ENCODE measurements at places on chromosomes 16 and 17.

DNA sequence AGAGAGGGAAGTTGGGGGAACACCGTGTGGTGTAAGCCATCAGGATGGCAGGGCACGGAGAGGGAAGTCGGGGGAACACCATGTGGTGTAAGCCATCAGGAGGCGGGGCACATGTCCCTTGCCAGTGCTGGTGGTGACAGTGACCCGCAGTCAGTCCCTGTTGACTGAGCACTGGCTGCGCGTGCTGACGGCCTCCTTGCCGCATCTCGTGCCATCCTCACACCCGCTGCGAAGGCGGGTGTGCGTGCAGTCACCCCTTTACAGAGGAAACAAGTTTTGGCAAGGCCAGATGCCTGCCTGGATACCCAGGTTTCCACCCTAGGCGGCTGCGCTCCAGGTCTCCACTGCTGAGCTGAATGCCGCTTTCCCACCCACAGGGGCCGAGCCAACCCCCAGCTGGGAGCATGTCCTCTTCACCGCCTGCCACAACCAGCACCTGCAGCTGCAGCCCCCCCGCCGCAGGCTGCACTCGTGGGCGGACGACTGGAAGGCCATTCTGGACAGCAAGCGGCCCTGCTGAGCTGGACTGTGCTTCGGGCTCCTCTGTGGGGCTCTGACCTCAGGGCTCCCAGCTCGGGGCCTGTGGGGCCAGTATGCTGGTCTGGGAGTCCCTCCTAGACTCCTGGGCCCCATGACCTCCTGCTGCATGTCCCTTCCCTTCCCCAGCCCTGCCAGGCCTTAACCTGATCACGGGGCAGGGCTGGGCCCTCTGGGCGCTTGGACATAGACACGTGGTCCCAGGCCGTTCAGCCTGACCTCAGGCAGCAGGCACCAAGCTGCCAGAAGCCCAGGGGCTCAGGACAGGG, 43.5 kb downstream of the NT5M start:
- DNase-seq, result peak; percentile 46

GRCh38 chr16:637081-638018, 1.2 kb upstream of the METTL26 start:
- DNase-seq, result peak; percentile 93

GRCh38 chr16:21684199-21684598, 20.4 kb downstream of the OTOA start:
- DNase-seq, result peak; percentile 23

DNA sequence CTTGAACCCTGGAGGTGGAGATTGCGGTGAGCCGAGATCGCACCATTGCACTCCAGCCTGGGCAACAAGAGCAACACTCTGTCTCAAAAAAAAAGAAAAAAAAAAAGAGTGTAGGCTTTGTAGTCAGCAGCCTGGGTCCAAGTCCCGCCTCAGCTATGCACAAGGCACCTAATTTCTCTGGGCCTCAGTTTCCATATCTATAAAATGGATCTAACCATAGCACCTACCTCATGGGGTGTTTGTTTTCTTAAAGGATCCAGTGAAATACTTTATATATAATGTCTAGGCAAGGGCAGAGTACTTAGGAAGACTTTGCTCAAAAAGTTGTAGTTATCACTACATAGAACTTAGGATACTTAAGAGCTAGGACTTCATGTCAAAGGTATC, 45.4 kb upstream of the NFAT5 start:
- DNase-seq, result no peak

- DNase-seq, result no peak
Observed at GRCh38 chr17:55689672-55690071, 33.0 kb downstream of the TMEM100 start.

- DNase-seq, result peak; percentile 97
Observed at GRCh38 chr16:69754469-69755310, at the start of gene NOB1. NOB1 (minus strand) TSS chr16:69754926; CDS start chr16:69754910, 16 bp downstream.

GRCh38 chr16:57507136-57508034, 21.1 kb upstream of the DOK4 start:
- DNase-seq, result no peak

GRCh38 chr16:46717692-46718091, 28.2 kb downstream of the ORC6 start:
- no peak for DNase-seq

- no peak for DNase-seq
Observed at GRCh38 chr16:57026778-57027062, 37.4 kb downstream of the NLRC5 start.

- DNase-seq, result no peak
Observed at GRCh38 chr17:14269473-14269872, 31.4 kb upstream of the HS3ST3B1 start.

GRCh38 chr16:57757883-57758282, 22.3 kb downstream of the KATNB1 start:
- no peak for DNase-seq

- no peak for DNase-seq
Observed at GRCh38 chr17:48571024-48571818, 6.9 kb downstream of the HOXB4 start.

GRCh38 chr17:8494021-8494420, 58.3 kb downstream of the NDEL1 start:
- DNase-seq, result no peak

DNA sequence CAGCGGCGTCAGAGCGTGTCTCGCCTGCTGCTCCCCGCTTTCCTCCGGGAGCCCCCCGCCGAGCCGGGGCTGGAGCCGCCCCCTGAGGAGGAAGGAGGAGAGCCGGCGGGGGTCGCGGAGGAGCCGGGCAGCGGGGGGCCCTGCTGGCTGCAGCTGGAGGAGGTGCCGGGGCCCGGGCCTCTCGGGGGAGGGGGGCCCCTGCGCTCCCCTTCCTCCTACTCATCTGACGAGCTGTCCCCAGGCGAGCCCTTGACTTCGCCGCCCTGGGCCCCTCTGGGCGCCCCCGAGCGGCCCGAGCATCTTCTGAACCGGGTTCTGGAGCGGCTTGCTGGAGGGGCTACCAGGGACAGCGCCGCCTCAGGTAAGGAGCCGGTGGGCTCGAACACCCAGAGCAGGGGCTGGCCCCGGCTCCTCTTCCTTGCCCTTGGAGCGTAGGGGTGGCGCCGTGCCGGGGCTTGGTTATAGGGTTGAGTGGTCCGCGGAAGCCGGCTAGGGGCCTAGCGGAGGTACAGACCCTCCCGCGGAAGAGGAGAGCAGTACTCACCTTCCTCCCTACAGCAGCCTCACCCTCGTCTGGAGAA, 841 bp downstream of the RAPGEFL1 start:
- DNase-seq, result no peak

DNA sequence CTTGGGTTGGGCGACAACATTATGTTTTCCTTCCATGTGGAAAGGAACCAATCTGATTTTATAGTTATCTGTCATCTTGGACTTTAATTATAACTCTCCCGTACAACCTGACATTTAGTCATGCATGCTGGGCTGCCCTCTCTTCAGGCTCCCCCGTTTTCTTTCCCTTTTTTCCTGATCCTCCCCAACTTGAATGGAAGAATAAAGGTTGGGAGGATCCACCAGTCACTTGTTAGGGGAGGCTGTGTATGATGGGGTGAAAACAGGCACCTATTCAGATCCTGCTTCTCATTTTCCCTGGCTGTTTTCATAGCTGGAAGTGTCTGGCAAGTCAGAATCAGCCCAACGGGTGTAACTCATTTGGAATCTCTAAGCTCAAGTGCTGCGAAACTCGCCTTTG, 267.2 kb upstream of the SALL1 start:
- DNase-seq, result no peak

DNA sequence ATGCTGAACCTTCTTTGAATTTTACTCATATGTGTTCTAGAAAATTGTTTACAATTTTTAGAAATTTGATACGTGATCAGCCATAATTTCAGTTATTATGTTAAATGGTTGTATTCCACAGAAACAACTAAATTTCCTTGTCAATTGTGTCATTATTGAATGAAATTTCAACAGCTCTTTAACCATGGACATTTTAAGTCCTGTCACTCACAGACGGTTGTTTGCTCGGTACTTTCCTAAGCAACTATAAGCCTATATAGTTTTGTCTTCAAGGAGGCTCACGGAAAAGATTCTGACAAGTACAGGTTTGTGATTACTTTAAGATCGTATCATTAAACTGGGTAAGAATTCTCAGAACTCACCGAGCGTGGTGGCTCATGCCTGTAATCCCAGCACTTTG, 31.8 kb downstream of the SLC39A11 start:
- peak; percentile 21 for DNase-seq

DNA sequence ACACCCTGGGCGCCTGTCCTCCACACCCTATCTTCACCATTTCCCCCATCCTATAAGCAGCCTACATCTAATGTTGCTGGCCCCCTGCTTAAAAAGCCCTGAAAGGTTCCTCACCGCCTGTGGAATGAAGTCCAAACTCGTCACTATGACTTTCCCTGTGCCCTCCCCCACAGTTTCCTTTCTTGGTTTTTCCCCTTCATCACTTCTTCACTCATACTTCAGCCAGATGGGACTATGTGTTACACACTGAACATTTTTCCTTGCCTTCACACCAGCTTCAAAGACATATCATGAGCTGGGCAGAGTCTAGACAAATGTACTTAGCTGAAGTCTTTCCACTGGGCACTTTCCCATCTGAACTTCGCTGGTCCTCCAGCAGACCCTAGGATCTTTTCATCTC, 1.5 kb upstream of the MARCHF10 start:
- DNase-seq, result no peak

DNA sequence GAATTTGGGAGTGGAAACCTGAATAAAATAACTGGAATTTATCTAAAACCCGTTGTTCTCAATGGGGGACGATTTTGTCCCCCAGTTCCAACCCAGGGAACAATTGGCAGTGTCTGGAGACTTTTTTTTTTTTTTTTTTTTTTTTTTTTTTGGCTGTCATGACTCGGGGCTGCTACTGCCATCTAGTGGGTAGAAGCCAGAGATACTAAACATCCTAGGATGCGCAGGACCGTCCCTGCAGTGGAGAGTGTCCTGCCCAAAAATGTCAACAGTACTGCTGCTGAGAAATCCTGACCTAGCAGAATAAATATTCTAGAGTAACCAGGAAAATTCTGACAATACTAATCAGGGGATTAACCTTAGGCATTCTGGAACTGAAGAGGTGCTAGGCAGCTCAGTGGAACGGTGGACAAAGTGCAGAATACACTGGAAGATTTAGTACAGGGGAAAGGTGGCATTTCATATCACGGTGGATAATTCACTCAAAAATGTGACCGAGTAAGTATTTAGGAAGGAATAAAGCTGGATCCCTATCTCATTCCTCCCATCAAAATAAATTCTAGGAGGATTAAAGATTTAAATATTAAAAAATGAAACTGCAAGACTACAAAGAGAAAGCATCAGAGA, 107.6 kb downstream of the SPECC1 start:
- DNase-seq, result peak; percentile 74

- no peak for DNase-seq
Observed at GRCh38 chr16:70377782-70378181, 31.1 kb downstream of the DDX19A start.

GRCh38 chr16:1163567-1164055, 10.7 kb downstream of the CACNA1H start:
- DNase-seq, result no peak

DNA sequence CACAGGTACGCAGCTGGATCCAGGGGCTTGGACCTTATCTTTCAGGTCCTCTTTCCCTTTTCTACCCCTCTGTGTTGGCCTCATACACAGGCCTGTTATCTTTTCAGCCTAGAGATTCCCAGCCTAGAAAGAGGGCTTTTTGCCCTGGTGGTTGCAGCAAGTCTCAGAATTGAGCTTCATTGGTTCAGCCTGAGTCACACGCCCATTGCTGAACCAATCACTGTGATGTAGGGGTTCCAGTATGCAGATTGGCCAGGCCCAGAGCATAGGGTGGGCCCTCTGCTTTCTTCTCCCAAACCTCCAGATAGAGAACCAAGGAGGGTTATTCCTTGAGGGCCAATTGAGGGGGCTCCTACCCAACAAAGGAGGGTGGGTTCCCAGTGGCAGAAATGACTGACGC, 32.8 kb downstream of the GPT2 start:
- DNase-seq, result no peak

GRCh38 chr17:76213491-76213890, 26.8 kb downstream of the RNF157 start:
- DNase-seq, result no peak

DNA sequence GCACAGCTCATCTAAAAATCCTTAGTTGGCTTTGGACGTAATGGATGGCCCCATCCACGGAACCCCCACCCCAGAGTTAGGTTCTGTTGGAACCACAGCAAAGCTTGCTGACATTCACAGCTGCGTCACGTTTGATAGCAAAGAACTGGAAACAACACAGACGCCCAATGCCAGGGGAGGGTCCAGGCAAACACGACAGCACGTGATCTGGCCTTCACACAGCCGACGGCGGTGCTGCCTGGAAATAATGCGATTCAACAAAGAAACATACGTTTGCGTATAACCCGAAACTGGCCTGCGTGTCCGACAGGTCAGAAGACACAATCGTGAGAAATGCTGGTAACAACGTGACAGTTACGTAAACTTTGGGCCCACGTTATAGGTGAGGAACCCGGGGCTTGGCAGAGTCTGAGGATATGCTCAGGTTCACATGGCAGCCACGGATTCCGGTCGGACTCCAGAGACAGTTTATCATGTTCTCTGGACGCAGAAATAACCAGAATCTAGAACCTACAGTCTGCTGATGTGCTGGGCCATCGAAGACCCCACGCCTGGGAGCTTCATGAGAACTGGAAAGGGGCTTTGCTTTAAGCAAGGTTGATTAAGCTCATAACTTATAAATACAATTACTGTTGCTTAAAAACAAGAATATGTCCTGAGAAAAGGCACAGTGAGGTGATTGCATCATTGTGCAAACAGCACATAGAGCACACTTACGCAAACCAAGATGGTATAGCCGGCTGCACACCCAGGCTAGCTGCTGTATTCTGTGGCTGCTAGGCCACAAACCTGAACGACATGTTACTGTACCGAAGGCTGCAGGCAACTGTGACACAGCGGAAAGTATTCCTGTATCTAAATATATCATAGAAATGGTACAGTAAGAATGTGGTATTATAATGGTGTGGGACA, 70.4 kb downstream of the RPH3AL start:
- no peak for DNase-seq

DNA sequence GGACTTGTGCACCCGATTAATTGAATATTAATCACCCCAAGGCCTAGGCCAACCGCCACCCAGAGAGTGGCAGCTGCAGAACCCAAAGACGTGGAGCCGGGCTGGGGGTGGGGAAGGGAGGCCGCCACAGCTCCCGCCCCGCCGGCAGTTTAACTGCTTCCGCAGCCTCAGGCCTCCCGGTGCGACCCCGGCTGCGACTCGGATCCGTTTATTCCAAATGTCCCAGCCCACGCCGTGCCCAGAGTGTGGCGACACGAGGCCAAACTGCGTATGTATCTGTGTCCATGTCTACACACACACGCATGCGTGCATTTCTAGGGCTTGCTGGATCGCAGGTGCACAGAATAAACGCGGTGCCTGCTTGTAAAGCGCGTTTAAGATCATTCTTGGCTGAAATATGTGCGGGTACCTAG, 802 bp upstream of the TOB1 start:
- DNase-seq, result peak; percentile 59
